ENCODE measurements at places on chromosomes 1 and 21.

DNA sequence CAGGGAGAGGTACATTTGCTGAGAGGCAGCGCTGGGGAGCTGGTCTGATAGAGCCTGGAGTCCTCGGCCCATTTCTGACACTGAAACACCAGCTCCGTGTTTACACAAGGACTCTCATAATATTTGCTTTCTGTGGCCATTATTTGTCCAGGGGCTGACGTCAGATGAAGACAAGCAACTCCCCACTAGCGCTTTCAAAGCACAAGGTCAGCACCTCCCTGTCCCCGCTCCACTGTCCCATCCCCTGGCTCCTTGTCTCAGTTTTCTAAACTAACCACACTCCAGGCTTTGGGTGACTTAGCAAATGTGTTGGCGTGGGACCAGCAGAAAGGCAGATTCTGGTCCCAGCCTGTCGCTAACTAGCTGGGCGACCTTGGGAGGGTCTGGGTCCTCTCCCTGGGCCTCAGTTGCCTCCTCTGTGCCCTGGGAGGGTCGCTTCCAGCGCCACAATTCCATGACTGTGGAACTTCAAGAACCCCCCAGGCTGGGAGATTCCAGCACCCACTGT lies 37.4 kb upstream of the ZBTB40 start:
- DNase-seq = no peak

- no peak for DNase-seq
Measured at GRCh38 chr1:154769193-154769895, 100.7 kb downstream of the KCNN3 start.

GRCh38 chr1:19028110-19028509 lies 71.6 kb upstream of the IFFO2 start:
- DNase-seq = no peak

GRCh38 chr21:43369124-43369523 lies 57.8 kb downstream of the SIK1 start:
- no peak for DNase-seq

GRCh38 chr1:91282695-91283420 lies 121.8 kb downstream of the HFM1 start:
- DNase-seq = peak; percentile 13

DNA sequence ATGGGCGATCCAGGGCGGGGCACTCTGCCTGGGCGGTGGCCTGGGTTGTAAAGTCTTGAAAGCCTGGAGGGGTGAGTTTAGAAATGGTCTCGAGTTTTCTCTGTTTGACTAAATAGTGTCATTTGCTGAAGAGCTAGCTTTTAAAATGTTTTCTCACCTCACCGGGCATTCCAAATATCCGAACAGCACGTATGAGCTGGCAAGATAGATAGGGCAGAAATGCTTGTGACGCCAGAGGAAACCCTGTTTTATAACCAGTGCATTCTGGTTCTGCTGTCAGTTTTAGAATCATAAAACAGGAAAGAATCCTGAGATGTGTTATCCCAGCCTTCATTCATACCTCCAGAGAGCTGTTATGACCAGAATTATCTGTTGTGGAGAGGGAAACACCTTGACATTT lies 725 bp downstream of the RTCA start:
- DNase-seq = no peak

DNA sequence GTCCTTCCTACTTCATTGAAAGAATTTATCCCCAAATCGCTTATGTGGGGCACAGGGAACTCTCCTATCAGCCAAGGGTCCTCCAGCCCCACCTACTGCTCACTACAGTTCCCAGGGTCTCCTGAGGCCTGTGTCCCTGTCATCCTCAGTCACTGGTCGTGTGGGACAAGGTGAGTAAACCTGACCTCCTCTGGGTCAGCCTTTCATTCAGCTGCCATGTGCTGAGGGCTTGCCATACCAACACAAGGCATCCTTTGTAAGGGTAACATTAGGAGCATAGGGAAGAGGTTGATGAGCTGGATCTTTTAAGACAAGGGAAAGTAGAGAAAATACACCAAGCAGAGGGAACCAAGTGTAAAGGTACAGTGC lies 11.2 kb upstream of the SNAPIN start:
- DNase-seq = no peak

GRCh38 chr1:77845951-77846350 lies 42.5 kb upstream of the NEXN start:
- DNase-seq = no peak

GRCh38 chr1:77280962-77281361 lies 857 bp upstream of the AK5 start:
- no peak for DNase-seq

DNA sequence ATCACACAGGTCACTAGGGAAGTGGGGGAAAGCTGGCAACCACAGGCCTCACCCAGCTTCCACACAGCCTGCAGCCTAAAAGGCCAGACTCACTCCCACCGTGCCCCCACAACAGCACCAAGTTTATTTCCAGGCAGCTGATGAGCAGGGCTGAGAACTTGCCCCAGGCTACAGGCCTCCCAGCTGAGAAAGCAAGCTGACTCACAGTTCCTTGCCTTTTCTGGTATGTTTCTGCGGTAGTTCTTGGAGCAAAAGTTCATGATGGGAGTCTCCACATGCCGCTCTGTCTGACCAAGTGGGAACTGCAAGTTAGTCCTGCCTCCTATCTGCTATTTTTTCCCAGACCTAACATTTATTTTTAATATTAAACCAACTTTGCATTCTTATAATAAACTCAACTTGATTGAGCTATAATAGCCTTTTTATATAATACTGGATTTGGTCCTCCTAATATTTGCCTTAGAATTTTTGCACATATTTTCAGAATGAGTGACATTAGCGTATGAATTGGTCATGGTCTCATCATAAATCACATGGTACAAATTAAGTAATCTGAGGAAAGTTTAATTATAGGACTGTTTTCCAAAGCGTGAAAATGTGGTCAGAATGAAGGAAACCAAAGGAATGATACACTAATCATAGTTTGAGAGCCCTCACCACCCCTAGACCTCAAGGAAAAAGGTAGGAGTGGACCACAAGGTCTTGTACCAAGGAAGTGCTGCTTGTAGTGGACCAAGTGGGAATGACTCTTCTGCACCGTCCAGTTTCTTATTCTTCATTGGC lies 30.7 kb downstream of the RPAP2 start:
- no peak for DNase-seq

- no peak for DNase-seq
Measured at GRCh38 chr1:43221797-43222196, 48.0 kb upstream of the TMEM125 start.

DNA sequence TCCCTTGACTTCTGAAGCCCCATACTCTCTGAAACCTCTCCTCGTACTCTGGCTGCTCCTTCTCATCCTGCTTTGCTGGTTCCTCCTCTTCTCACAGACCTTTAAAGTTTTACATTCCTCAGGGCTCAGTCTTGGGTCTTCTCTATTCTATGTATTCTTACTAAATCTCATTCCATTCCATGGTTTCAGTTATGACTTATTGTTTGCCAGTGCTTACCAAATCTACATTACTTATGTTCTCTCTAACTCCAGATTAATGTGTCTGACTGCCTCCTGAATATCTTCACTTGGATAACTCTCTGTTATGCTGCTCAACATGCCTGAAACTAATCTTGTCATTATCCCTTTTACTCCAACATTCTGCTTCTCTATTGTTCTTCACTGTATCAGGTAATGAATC lies 5.4 kb upstream of the SLC35D1 start:
- DNase-seq = no peak

GRCh38 chr1:244164511-244164890 lies 113.4 kb downstream of the ZBTB18 start:
- DNase-seq = no peak

DNA sequence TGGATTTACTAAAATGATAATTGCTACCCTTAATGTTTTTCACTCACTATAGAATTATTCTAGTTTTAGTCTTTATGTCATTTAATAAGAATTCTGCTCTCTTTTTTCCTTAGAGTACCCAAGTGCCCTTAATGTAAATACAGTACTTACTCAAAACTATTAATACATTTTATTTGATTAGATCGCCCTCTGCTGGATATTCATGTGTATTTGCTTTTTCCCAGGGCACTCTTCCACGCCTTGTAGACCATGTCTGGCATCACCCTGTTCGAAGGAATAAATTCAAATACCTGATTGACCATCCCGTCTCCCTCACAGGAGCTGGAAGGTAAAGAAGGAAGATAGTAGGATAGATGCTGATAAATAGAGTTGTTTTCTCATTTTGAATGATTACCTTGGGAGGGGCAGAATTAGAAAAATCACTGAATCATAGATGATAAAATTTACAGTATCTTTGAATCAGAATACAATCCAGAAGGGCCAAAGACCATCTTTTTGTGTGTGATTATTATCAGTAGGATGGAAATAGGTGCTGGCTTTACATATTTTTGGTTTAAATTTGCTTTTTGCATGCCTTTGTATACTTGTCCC lies 4.1 kb downstream of the AXDND1 start:
- DNase-seq = no peak

- DNase-seq = no peak
Measured at GRCh38 chr1:4612991-4613390, 41.4 kb upstream of the AJAP1 start.

- no peak for DNase-seq
Measured at GRCh38 chr1:243455760-243456651, 200.2 kb downstream of the SDCCAG8 start.

DNA sequence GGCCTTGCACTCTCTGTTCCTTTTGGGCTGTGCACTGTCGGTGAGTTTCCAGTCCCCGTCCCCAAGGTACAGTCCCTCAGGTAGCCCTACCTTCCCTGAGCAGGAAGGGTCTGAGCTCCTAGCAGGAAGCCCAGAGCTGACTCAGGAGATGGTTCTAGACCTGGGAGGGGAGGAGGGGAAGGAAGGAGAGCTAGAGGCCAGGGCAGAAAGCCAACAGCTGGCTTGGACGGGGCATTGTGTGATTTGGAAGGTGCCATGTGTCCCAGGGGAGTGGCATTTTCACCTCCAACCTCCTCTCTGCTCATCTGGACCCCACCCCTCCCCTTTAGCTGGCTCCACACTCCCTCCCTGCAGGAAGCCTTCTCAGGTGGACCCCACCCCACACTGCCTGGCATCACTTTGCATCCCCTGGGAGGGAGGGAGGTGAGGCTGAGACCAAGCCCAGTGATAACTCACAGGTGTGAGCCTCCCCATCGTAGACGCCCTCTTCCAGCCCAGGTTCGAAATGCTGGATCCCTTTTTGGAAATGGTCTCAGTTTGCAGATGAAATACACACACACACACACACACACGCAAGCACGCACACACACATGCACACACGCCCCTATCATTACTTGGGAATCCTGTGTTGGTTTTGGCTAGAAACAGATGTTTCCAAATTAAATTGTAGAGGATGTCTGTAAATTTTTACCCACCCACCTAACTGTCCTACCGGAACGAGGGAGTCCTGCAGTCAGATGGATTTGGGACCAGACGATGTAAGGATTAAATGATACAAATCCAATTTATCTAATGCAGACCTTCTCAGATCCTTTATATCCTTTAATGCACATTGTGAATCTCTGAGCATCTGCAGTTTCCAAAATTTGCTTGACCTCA lies 19.7 kb upstream of the IFNLR1 start:
- no peak for DNase-seq

GRCh38 chr1:21607549-21608529 lies 61.3 kb downstream of the RAP1GAP start:
- no peak for DNase-seq

- DNase-seq = no peak
Measured at GRCh38 chr1:118188411-118188810, 3.4 kb upstream of the SPAG17 start.

DNA sequence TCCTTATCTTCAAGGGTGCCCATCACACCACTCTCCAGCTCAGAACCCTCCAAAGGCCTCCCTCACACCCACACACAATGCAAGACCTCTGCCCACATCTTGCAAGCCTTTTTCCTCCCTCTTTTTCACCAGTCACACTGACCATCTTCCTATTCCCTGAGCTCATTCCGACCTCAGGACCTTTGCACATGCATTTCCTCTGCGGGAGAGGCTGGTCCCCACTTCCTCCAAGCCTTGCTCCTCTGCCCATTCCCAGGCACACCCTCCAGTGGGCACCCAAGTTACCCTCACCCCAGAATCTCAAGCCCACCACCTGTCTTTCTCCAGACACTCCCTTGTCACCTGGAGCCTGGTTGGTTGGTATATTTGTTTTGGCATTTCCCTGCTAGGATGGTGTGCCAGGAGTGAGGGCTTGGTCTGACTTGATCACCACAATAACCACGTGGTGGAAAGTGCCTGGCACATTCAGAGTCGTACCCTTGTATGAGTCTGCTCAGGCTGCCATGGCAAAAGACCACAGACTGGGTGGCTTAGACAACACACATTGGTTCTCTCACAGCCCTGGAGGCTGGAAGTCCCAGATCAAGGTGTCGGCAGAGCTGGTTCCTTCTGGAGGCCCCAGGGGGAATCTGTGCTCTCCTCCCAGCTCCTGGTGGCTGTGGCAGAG lies 13.2 kb downstream of the MX2 start:
- no peak for DNase-seq

GRCh38 chr1:5973771-5974170 lies 18.5 kb downstream of the NPHP4 start:
- DNase-seq = peak; percentile 74

GRCh38 chr1:8075511-8076051 lies 49.5 kb upstream of the ERRFI1 start:
- DNase-seq = no peak

- DNase-seq = no peak
Measured at GRCh38 chr21:43287795-43288755, 119.3 kb downstream of the CRYAA start.

- no peak for DNase-seq
Measured at GRCh38 chr1:223750730-223751570, 38.6 kb downstream of the CAPN2 start.

GRCh38 chr1:217929213-217929885 lies 298.2 kb downstream of the SPATA17 start:
- DNase-seq = no peak

- DNase-seq = no peak
Measured at GRCh38 chr1:27406362-27406680, 13.9 kb downstream of the GPR3 start.

- DNase-seq = no peak
Measured at GRCh38 chr1:30545365-30545764, 178.0 kb downstream of the MATN1 start.

Measured in C1 segment of cervical spinal cord (tissue), 14 donors.